ENCODE measurements at places on chromosomes 12 and 14. TPM values are rescaled to one million over a fixed set of nuclear protein-coding genes. Genes with fewer than 3 reads are reported as not detected.

Gene COX8C
- not detected for total RNA-seq

DNA sequence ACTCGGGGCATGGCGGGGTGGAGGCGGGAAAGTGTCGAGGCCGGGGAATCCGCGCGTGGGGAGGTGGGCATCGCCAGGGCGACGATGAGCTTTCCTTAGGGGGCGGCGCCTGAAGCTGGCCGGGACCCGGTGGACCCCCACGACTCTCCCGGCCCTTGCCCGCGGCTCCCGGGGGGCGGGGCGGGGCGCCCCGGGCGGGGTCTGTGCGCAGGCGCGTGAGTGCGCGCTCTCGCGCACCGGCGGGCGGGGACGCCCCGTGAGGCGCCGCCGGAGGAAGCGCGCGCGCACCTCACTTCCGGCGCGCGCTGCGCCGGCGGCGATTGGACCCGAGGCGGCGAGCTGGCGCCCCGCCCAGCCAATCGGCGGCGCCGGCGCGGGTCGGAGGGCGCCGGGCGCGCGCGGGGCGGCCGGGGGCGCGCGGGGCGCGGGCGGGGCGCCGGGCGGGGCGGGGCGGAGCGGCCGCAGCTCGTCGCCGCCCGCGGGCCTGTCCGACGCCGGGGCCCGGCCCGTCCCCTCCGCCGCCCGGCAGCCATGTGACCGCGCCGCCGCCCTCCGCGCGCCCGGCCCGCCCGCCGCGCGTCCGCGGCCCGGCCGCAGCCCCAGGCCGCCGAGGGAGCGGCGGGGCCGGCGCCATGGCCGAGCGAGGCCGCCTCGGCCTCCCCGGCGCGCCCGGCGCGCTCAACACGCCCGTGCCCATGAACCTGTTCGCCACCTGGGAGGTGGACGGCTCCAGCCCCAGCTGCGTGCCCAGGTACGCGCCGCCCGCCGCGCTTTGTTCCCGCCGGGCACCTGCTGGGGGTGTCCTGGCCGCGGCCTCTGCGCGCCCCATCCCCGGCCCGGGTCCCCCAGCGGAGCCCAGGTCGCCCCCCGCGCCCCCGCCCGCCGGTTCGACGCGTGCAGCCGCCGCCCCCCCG, at the start of gene PACS2:
PACS2 (plus strand) TSS at position 462 of the 914 bp plus-strand sequence; CDS start at position 633, 171 bp downstream.
- peak; percentile 68 for DNase-seq

GRCh38 chr14:102417001-102417431, 54.3 kb downstream of the TECPR2 start:
- no peak for DNase-seq

- DNase-seq = no peak
Measured at GRCh38 chr12:89789862-89790261, 81.2 kb upstream of the ATP2B1 start.

Gene KLRC4
- total RNA-seq = not detected

Gene SP1
- 71.3 TPM for total RNA-seq

Gene PEX5
- 37.3 TPM for total RNA-seq

- peak; percentile 47 for DNase-seq
Measured at GRCh38 chr12:113418213-113418879, 3.8 kb upstream of the SDSL start.

DNA sequence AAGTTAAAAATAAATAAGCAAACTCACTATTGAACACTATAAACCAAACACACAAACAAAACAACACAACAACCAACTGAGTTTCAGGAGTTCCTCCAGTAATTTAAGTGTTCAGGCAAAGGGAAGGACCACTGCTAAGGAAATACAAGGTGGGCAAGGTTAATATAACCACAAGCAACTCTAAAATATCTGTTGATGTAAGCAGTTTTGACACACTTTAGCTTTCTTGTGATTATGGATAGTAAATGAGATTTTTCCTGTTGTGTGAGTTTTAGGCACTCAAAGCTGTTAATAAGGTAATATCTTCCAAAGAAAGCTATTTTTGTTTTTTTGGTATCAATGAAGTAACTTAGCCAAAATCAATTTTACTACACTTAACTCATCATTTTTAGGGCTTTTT, 839.1 kb upstream of the FOXG1 start:
- no peak for DNase-seq

DNA sequence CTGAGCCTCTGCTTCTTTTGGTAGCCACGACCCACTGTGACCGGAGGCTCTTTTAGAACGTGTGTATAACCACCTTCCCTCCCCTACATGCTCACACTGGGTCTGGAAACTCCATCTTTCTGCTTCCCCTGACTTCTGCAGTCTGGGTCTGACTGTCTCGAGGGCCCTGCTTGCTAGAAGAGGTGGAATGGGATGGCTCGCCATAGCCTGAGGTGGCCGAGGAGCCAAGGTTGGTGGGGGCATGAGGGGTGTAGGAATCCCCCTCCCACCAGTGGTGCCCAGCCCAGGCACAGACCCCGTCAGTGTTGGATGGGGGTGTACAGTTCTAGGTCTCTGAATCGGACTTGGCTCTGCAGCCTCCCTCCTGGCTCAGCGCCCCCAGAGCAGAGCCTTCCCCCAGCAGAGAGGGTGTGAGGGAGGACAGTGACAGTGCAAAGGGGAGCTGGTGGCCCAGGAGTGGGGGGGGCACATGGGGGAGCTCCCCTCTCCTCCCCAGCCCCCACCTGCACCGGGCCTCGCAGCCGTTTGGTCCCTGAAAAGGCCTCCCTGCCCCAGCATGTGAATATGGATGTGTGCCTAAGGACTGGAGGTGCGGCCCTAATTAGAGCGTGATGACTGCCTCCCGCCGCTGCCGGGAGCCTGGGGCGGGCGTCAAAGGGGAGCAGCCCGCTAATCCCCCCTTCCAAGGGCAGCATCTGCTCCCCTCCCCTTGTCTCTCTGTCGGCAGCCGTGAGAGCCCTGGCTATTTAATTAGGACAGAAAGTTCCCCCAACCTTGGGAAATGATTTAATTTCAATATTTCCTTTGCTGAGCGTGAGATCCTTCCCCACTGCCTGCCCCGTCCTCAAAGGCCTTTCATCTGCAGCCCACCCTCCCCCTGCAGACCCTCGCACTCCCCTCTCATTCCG, 196.2 kb upstream of the C14orf180 start:
- DNase-seq = no peak

Gene TROAP
- total RNA-seq = 1.8 TPM

DNA sequence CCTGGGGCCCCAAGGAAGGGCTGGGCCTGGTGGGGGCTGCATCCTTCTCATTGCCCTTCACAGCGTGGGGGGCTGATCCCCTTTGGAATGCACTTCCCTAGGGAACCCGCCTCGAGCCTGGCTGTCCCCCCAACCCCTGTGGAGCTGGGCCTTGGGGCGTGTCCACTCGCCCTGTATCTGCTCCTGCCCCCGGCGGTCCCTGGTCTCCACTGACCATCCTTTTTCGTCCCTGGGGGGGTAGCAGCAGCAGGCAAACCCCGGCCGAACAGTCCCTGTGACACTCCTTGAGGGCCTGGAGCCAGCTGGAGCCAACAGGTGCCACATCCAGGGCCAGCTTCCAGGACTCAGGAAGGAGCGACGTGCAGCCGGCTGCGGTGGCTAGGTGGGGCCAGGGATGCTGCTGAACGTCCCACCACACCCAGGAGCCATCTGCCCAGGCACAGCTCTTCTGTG, 9.4 kb upstream of the GPR132 start:
- no peak for DNase-seq

GRCh38 chr14:55180006-55180405, 11.4 kb downstream of the DLGAP5 start:
- no peak for DNase-seq

Gene RFX4
- not detected for total RNA-seq

- peak; percentile 14 for DNase-seq
Measured at GRCh38 chr12:65825507-65826352, 1.4 kb downstream of the HMGA2 start.

DNA sequence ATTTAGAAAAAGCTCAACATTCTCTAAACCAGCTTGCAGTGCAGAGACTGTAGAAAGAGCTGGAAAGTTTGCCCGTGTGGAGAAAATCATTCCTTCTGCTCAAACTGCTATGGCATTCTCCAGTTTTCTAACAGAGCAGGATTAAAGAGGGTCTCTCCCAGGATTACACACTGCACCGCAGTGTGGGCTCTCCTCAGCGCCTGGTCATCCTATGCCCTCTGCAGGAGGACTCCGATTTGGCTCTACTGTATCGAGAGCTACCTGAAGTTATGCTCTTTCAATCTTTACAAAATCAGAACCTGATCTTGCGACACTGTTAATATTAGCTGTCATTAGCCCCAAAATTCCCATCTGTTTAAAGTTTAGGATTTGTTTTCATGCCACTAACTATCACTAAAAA, 33.0 kb downstream of the BHLHE41 start:
- DNase-seq = no peak

Gene SERPINA6
- total RNA-seq = not detected

Gene HOXC13
- not detected for total RNA-seq

- DNase-seq = no peak
Measured at GRCh38 chr14:81005540-81006228, 50.3 kb downstream of the TSHR start.

DNA sequence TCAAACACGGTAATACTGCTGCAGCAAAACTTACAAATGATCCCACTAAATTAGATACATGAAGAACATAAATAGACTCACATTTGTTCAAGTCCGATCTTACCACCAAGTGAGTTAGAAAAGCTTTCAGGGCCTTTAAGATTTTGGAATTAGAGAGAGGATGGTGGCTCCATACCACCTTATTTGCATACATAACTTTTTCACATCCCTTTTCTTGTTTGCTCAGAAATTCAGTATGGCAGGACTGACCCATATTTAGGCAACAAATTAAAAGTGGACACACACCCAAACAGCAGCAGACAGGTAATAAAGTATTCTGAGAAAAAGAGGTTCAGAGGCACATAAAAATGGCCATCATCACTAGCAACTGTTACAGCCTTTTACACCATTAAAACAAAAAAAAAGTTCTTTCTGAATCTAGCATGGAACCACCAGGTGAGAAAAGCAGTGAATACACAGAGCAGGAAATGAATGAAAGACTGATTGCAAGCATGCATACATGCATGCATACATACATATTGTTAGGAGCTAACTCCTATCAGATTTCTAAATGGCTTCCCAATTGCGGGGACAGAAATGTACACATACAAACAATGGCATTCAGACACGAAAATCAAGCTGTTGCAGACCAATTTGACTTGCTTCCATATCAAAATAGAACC, 23.3 kb downstream of the STXBP6 start:
- DNase-seq = no peak

DNA sequence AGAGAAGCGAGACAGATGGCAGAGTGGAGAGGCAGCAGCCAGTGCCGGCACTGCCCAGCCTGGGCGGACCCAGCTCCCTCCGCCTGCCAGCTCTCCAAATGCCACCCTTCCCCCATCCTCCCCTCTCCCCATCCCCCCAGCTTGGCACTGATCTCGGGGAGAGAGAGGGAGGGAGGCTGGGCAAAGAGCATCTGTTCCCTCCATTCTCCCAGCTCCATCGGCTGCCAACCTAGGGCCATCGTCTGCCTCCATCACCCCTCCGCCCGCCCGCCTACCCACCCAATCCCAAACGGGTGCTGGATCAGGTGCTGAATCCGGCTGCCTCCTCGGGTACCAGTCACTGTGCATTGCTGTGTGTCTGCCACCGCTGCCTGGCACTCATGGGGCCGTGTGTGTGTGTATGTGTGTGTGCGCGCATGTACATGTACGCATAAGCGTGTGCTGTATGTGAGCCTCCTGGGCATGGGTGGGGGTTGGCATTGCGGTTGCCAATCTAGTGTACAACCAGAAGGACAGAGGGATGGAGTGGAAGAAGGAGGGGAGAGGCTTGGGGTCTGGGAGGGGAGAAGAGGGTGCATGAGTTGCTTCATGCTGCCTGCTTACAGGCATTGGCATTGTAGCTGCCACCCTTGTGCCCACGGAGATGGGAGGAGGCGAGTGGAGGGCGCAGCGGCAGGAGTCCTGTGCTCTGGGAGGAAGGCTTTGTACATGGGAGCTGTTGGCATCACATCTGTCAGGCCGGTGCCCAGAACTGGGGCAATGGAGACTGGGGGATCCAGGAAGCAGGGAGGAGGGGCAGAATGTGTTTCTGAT, 38.4 kb downstream of the ZFHX2 start:
- DNase-seq = no peak

Measured in adrenal gland (tissue), 19 donors.